NCI-H446 (cell line): ENCODE measurements at places on chromosomes 13 and 19.
A peak's percentile ranks its signal among the peaks of the same experiment; 100 is the strongest.

- no peak for DNase-seq
These were observed 191.5 kb downstream of the TEX29 start for GRCh38 chr13:111511805-111512504.

GRCh38 chr13:95319551-95320274, 18.5 kb upstream of the ABCC4 start:
- no peak for DNase-seq

DNA sequence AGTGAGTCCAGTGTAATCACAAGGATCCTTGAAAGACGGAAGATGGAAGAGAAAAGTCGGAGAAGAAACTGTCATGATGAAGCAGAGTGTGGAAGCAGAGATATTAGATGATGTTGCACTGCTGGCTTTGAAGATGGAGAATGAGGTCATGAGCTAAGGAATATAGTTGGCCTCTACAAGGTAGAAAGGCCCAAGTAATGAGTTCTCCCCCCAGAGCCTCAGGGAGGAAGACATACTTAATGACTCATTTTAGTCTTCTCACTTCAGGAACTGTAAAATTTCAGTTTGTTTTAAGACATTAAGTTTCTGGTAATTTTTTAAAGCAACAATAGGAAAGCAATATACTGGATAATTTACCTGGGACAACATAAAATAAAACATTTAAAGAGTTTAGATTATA, 1331.5 kb upstream of the PCDH20 start:
- no peak for DNase-seq

GRCh38 chr19:4873930-4874329, 6.5 kb upstream of the PLIN3 start:
- no peak for DNase-seq

DNA sequence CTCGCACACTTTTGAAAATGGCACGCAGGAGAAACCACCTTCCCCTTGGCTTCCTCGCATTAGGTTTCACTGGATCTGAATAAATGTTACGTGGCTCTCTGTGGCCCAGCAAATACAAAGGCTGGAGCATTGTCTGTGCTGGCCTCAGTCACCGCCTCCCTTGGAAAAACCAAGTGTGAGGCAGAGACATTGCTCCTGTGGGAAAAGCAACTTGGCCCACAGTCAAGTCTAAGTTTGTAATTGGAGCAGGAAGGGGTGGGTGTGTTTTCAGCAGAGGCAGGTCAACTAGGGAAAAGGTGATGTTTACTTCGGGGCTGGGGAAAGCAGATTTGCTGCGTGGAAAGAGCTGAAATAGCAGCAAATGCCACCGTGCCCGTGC, 101.6 kb downstream of the IRS2 start:
- DNase-seq, result no peak

DNA sequence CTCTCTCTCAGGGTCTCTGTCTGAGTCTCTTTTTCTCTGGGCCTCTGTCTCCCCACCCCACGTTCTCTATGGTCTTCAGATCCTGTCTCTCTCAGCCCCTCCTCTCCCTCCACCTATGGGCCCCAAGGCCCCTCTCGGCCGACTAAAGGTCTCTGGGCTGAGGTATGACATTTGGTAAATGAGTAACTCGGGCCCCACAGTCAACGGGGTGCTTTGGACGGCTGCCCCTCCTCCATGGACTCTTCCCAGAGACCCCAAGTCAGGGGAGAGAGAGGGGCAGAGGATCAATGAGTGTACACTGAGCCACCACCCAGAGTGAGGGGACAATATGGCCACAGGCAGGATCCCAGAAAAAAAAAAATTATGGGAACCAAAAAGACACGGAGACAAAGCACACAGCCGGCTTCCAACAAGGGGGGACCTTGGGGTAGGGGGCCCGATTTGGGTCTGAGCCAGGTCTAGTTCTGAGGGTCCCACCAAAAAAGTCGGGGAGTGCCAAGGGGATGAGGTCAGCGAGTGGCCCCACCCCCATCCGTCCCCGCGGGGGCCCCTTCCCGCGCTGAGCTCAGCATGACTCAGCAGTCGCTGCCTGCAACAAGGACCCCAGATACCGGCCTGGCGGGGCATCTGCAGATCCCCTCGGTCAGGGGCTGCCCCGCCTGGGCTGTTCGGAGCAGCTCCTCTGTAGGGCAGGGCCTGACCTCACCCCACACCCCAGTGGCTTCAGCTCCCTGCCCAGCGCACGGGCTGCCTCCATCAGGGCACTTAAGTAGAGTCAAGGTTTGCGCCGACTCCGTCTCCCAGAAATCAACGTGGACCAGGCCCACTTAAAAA, 1.5 kb upstream of the FTL start:
- no peak for DNase-seq

DNA sequence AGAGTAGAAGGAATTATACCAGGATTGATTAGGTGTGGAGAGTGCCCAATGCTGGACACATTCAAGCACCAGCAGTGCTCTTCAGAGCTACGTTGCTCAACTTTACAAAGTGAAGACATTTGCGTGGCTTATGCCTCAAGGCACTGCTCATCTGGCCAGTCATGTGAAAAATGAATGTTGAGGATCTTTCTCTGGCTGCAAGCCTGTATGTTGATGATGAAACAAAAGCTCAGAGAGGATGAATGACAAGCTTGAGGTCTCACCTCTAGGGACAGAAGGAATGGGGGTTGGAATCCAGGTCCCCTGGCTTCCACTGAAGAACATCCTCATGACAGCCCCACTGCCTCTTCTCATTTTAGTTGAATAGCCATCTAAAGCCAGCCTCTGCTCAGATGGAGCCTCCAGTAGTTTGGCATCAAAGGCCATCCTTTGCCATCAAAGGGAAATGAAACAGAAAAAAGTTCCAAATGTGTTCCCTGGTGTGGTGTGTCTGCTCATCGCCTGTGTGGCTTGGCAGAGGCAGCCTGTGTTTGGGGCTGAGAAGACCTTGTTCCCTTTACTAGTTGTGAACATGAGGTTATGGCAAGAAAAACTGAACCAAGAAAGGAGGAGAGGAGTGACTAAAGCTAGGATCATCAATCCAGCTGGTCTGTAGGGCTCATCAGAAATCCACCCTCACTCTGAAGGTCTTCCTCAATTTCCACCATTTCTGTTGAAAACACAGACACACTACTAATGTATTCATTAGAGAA, 114.0 kb upstream of the KL start:
- DNase-seq, result no peak

- DNase-seq, result no peak
These were observed 15.0 kb upstream of the ALOX5AP start for GRCh38 chr13:30720172-30720869.

DNA sequence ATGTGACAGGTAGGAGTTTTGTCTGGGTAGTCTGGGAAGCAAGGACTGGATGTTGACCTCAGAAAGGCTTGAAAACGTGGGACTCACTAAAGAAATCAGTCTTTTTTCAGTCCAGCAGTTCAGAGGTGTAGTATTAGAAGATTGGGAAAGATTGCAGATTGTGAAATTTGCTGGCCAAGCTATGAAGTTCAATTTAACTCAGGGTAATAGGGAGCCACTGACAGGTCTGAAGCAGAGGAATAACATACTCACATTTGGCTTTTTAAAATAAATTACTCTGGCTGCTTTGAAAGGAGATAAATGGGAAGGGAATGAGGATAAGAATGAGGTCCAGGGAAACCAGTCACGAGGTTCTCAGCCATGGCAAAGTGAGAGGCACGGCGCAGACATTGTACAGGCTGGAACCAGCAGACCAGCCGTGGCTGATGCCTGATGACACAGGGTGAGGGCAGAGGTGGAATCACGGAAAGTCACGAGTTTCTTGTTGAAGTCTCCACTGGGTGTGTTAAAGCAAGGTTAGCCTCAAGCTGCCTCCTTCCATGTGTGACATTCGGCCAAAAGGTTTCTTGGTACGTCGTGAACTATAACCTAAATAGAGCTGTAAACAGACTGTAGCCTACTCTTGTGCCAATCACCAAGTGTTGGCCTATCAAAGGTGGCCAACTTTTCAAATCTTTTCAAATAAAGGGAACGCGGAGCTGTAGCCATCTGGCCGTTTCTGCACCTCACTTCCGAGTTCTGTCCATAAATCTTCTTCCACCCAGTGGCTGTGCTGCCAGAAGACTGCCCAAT, 377.6 kb downstream of the IRS2 start:
- DNase-seq, result no peak

- DNase-seq, result peak; percentile 58
These were observed 8.9 kb upstream of the CCDC9 start for GRCh38 chr19:47247308-47247990.

- no peak for DNase-seq
These were observed 23.0 kb downstream of the ZNF568 start for GRCh38 chr19:36939153-36939552.

- no peak for DNase-seq
These were observed 9.3 kb downstream of the ZNF787 start for GRCh38 chr19:56111601-56112312.

- no peak for DNase-seq
These were observed 26.6 kb downstream of the NCAN start for GRCh38 chr19:19238126-19238894.

GRCh38 chr13:41244556-41244955, 18.8 kb downstream of the MTRF1 start:
- no peak for DNase-seq

DNA sequence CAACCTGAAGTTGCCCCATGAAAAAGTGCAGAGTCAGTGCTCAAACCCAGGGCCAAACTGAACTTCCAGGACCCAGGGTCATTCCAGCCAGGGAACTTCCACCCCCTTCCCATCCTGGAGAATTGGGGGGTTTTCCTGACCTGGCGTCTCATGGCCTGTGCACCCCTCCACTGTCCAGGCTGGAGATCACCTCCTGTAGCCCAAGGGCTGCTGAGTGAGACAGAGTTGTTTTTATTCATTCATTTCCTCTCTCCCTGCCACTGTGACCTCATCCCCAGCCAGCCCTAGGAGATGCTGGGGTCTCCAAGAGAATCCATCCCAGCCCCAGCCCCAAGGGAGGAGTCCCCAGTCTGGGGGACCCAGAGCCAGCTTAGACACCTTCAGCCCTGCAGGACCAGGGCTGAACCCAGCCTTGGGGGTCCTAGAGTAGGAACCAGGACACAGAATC, 4.2 kb downstream of the FCHO1 start:
- DNase-seq, result no peak

DNA sequence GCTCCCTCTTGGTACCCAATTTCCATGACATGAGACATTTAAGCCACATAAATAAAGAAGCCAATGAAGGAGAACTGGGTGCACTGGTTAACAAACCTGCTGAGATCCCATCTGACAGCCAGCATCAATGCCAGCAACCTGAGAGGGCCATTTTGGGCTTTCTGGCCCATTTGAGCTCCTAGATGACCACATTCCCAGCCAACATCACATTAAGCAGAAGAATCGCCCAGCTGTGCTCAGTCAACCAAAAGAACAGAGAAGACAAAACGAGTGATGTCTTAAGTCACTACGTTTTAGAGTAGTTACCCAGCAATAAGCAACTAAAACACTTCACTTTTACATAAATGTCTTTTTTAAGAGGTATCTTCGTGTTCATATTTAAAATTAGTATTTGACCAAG, 21.9 kb downstream of the LCP1 start:
- DNase-seq, result no peak

DNA sequence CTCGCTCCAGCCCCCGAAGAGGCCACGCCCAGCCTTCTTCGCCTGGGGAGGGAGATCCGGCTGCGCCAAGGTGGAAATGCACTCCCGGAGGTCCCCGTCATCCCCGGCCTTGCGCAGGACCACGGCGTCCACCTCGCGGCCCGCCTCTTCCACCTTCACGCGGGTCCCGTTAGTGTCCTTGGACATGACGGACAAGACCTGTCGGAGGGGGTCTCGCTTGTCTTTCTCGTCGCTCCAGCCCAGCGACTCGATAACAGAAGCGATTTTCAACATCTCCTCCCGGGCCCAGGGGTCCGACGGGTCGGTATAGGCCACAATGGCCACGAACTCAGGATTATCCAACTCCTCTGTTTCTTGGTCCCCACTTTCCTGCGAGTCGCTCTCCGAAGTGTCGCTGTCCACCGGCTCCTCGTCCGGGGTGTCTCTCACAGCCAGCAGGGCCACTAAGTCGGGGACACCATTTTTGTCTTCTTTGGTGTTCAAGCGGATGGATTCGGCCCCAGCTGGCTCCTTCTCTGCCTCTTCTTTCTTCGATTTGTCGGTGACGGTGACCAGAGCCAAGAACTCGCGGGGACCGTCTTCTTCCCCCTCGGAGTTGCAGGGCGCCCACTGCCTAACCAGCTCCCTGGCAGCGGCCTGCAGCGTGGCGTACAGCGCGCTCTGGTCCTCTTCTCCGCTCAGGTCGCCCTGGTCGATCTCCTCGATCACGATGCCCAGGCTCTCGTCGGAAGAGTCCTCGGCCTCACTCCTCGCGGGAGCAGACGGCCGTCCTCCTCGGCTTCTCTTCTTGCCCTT, 1.3 kb downstream of the PNMA8B start:
- DNase-seq, result no peak

DNA sequence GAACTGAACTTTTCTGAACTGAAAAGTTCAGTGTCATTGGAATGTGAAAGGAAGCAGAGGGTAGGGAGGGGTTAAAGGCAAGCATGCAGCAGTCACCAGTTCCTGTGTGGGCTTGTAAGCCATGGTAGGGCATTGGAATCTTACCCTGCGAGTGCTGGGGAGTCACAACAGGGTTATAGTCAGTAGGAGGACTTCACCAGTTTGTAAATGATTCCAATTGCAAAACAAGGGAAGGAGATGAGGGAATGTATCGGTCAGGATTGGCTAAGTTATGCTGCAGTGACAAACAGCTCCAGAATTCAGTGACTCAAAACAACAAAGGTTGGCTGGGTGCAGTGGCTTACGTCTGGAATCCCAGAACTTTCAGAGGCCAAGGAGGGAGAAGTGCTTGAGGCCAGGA, 12.8 kb downstream of the LYPD3 start:
- no peak for DNase-seq

GRCh38 chr19:32404933-32405430, 588 bp upstream of the DPY19L3 start:
- no peak for DNase-seq

GRCh38 chr13:99307648-99308339, 595 bp upstream of the GPR183 start:
- DNase-seq, result no peak

DNA sequence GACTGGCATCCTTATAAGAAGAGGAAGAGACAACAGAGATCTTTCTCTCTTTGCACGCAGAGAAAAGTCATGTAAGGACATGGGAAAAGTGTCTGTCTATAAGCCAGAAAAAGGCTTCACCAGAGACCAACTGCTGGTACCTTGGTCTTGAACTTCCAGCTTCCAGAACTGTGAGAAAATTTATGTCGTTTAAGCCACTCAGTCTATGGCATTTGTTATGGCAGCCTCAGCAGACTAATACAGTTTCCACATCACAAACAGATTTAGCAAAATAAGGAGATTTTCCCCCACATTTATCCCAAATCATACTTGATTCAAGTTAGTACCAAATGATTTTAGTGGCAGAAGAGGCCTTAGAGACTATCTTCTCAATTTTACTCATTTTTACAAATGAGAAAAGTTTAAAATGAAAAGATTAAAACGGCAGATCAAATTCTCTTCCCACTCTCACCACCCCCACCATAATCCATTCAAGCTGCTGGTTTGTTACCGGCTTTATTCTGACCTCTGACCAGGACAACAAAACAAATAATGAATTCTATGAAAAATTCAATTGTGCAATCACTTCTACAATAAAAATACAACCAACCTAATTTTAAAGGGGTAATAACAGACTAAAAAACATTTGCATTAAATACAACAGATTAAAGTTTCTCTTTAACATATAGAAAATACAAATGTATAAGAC, 316.3 kb downstream of the TBC1D4 start:
- DNase-seq, result no peak
